Inflammatory macrophage treated with lipopolysaccharide for 4 hours (primary cell): ENCODE measurements at places on chromosomes 12 and 14.
A peak's percentile ranks its signal among the peaks of the same experiment; 100 is the strongest.

- no peak for DNase-seq
Measured at GRCh38 chr12:128286970-128287369, 20.0 kb downstream of the TMEM132C start.

GRCh38 chr14:74483321-74483720 lies 9.8 kb downstream of the NPC2 start:
- DNase-seq: no peak

- peak; percentile 19 for DNase-seq
Measured at GRCh38 chr12:57896434-57897201, 44.7 kb upstream of the ATP23 start.

- DNase-seq: no peak
Measured at GRCh38 chr12:71945121-71945520, 6.5 kb downstream of the TPH2 start.

DNA sequence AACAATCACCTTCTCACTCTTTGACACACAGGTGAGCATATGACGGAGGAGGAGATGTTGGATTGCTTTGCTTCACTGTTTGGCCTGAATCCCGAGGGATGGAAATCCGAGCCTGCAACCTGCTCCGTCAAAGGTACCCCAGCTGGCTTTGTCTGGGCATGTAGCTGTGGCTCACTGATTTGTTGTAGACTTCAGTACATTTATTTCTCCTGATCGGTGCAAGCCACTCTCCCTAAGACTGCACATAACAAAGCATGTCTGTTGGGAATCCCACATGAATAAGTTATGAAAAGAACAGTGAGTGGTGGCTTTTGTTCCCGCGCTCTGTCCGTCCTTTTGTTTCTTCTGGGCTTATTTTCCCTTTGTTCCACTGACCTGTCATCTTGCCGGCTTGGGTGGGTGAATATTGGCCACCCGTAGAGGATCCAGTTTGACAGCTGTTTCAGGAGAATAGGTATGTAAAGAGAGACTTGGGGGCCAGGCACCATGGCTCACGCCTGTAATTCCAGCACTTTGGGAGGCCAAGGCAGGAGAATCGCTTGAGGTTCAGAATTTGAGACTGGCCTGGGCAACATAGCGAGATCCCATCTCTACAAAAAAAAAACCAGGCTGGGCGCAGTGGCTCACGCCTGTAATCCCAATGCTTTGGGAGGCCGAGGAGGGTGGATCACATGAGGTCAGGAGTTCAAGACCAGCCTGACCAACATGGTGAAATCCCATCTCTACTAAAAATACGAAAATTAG lies 20.0 kb upstream of the BCL7A start:
- DNase-seq: no peak

- no peak for DNase-seq
Measured at GRCh38 chr12:113071135-113072112, 14.9 kb downstream of the DTX1 start.

DNA sequence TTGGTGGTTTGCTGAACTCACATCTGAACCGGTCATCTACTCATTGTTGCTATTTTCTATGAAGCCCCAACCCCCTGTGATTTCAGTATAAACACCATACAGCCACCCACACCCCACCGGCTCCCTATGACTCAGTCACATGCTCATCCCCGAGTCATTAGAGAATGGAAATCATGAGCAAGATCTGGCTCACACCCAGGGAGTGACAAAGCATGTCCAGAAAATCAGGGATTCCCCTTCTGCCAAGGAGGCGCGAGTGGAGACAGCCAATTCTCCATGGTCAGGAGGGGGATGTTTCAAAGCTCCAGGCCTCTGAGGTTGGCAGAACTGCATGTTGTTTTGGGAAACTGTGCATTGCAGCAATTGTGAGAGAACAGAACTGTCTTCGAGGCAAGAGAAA lies 657.5 kb upstream of the TBX3 start:
- peak; percentile 62 for DNase-seq

DNA sequence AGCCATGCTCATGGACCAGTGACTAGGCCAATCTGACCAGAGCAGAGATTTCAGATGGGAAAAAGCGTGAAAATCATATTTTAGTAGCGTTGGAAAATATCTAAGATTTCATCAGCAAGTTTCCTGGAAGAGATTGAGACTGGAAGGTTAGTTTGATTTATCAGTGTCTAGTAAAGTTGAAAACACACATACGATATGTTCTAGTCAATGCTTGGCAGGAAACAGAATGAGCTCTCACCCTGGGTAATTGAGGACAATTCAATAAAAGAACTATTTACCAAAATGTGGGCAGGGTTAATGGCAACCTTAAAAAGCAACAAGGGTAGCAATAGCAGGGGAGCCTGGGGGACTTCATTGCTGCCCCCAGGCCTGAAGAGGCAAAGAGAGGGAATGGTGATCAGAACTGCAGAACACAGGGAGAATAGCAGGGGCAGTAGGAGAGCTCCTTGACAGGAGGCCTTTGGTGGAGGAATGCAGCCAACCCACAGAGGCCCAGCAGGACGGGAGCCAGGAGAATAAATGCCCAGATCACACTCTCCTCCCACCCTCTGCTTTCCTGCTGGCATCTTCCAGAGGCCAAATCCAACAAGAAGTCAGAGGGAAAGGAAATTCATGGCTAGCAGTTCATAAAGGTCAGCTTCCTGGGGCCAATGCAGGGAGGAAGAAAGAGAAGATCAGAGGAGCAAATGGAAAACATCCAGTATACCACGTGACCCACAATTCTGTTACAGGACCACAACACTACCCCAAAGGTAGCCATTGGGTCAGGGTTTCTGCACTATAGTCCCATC lies 27.6 kb upstream of the LRP6 start:
- no peak for DNase-seq

GRCh38 chr12:31876568-31877424 lies 82.4 kb upstream of the RESF1 start:
- peak; percentile 76 for DNase-seq
